ENCODE measurements at places on chromosomes 3 and 15. TPM values are rescaled to one million over a fixed set of nuclear protein-coding genes. Genes with fewer than 3 reads are reported as not detected.

- no peaks in the 10 kb centered on the region for H3K27me3 ChIP-seq
- H3K36me3 ChIP-seq = no peaks in the 10 kb centered on the region
- H3K27ac ChIP-seq = no peak overlapping the region
- no peak for DNase-seq
- no peaks in the 10 kb centered on the region for H3K4me1 ChIP-seq
Observed at GRCh38 chr3:61420136-61420759, 141.1 kb upstream of the PTPRG start.

- no peak overlapping the region for H3K27ac ChIP-seq
- no peak overlapping the region for H3K4me3 ChIP-seq
- peaks cover 20% of the 10 kb centered on the region for H3K36me3 ChIP-seq
Observed at GRCh38 chr15:89870006-89870405, 23.8 kb downstream of the AP3S2 start.

- no peak for DNase-seq
- H3K27ac ChIP-seq = no peak overlapping the region
- no peak overlapping the region for H3K4me3 ChIP-seq
- no peaks in the 10 kb centered on the region for H3K4me1 ChIP-seq
Observed at GRCh38 chr3:30384546-30385072, 221.8 kb upstream of the TGFBR2 start.

The LTK gene
- 0.31 TPM for total RNA-seq

The KLHL40 gene
- total RNA-seq = not detected

The CHRNA7 gene
- total RNA-seq = not detected

- no peaks in the 10 kb centered on the region for H3K4me1 ChIP-seq
- no peaks in the 10 kb centered on the region for H3K36me3 ChIP-seq
- H3K27ac ChIP-seq = no peak overlapping the region
- DNase-seq = no peak
- no peaks in the 10 kb centered on the region for H3K27me3 ChIP-seq
- no peak overlapping the region for H3K4me3 ChIP-seq
Observed at GRCh38 chr3:124557433-124558232, 172.6 kb upstream of the UMPS start.

The C3orf49 gene
- total RNA-seq = not detected

DNA sequence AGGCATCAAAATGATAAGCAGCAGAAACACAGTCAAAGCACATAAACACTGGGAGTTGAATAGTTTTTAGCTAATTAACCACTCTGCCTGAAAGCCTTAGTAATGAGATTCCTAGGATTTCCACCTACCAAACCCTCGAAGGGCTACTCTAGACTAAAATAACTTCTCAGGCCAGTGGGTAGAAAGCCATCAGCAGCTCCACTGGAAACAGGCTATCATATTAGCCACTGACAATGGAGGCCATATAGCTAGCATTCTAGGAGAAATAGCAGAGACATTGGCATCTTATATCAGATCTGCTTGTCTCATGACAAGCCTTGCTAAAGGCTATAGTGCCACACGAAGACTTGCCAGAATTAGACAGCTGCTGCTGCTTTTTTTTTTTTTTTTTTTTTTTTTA is 4.5 kb upstream of the CAPN3 start:
- no peak overlapping the region for H3K27ac ChIP-seq
- peaks cover 4% of the 10 kb centered on the region for H3K36me3 ChIP-seq
- DNase-seq = no peak
- no peak overlapping the region for H3K4me3 ChIP-seq
- no peaks in the 10 kb centered on the region for H3K4me1 ChIP-seq
- H3K27me3 ChIP-seq = no peaks in the 10 kb centered on the region

DNA sequence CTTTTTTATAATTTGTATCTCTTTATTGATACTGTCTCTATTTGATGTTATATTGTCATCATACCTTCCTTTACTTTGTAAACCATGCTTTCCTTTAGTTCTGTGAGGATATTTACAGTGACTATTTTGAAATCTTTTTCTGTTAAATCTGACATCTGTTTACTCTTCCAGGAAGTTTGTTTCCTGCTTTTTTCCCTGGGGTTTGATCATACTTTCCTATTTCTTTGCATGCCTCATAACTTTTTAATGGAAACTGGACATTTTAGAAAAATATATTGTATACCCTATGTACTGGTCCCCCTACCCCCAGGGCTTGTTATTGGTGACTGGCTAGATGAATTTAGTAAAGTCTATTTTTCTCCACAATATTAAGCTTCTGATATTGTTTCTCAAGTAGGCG is 115.1 kb downstream of the C3orf70 start:
- H3K27me3 ChIP-seq = no peaks in the 10 kb centered on the region
- H3K4me3 ChIP-seq = no peak overlapping the region
- H3K36me3 ChIP-seq = peaks cover 5% of the 10 kb centered on the region
- no peaks in the 10 kb centered on the region for H3K4me1 ChIP-seq

DNA sequence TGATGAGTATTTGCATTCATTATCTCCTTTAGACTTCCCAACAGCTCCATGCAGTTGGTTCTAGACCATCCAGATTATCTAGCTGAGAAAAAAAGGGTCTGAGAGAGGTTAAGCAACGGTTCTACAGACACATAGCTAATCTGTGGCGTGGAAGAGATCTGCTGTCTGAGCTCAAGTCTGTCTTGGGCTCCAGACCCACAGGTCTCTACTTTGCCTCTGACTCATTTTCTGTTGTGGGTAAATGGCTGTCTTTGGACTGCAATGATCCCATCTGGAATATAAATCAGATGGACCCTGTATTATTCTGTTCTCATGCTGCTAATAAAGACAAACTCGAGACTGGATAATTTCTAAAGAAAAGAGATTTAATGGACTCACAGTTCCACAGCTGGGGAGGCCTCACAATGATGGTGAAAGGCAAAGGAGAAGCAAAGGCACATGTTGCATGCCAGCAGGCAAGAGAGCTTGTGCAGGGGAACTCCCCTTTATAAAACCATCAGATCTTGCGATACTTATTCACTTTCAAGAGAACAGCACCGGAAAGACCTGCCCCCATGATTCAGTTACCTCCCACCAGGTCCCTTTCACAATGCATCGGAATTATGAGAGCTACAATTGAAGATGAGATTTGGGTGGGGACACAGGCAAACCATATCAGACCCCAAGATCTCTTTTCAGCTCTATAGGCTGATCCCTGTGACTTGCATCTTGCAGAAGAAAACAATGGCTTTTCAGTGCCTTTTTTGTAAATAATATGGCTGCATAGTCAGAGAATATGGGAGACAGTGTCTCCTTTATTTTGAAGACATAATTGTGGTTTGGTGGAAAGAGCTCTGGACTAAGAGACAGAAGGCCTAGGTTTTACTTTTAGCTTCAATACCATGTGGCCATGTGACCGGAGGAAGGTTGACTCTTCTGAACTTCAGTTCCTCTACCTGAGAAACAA is 24.7 kb downstream of the CEMIP start:
- no peaks in the 10 kb centered on the region for H3K27me3 ChIP-seq
- peaks cover 13% of the 10 kb centered on the region for H3K4me1 ChIP-seq
- no peak for DNase-seq

The RASGRP1 gene
- total RNA-seq = 67.9 TPM
